AG04449 (cell line): ENCODE measurements at places on chromosomes 7 and 10.
A peak's percentile ranks its signal among the peaks of the same experiment; 100 is the strongest.

DNA sequence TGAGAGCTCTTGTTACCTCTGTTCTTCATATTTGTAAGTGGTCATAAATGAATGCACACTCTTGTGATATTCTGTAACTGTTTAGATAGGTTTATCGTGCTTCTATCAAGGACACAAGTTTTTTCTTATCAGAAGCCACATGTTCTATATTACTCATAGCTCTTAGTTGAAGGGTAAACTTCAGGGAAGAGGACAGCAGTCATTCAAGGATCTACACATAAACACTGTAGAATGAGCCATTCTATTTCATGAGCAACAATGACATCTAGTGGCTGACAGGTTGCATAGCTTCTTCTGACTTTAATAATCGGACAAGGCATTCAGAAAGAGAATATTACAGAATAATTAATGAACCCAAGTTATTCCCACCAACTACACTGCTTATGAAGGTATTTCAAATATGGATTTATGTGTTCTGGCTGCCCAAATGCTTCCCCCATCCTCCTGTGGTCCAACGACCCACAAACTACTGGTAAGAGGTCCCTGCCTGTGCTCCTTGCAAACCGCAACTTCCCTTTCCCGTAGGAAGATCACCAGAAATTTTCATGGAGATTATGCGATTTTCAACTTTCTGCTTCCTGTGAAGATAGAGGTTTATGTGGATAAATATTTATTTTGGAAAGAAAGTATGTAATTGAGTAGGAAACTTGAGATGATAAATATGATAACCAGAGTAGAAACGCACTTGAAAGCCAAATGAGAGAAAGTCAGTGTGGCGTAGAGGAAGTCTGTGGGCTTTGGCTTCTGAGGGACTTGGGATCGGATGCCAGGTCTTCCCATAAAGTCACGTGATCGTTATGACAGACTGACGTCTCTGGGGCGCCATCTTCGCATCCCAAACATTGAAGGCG is 16.8 kb upstream of the ABCB5 start:
- peak; percentile 9 for DNase-seq

DNA sequence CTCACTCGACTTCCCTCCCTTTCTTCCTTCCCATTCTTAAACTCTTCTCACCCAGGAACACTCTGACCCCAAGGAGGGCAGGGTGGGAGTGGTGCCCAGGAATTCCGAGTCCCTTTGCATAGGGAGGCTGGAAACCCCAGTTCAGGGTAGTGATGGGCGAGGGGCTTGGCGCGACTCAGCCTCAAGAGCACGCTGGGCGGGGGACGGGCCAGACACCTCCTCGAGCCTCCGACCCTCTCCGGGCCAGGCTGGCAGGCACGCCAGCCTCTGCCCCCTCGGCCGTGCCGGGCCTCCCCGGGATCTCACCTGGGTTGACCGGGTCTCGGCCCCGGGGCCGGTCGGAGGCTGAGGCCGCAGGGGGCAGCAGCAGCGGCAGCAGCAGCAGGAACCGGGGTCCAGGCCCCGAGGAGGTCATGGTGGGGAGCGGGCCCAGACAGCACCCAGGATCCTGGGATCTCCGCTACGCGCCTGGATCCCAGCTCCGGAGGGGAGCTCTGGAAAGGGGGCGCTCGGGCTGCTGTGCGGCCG is 457 bp downstream of the PLOD3 start:
- DNase-seq, result no peak

DNA sequence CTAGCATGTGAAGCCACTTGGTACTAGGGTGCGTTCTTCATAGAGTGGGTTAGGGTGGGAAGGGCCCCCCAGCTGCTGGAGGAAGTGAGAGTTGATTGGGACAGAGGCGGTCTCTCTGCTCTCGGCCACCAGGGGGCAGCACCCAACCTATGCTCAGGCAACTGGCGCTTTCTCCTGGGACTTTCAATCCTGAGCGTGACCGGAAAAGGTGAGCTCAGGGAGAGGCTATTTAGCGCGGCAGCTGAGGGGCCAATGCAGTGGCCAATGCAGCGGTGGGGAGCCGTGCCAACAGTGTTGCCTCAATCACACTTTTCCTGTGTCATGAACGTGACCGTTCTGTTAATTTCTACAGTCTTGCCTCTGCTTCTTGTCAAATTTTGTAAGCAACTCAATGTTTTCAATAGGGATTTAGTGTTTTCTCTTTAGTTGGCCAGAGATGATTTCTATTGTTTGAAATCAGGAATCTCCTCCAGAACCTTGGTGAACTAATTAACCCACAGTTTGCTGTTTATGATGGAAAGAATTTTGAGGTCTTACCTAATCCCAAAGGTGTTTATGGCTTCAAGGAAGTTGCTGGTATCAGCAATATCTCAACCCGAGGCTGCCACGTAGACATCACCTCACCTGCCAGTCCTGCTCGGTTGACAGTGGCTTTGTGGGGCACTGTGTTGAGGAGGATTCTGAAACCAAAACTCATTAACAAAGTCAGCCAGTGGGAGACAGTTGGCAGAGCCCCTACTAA is 67.9 kb upstream of the PDZD8 start:
- no peak for DNase-seq

GRCh38 chr7:94890216-94890615 is 17.2 kb upstream of the PPP1R9A start:
- no peak for DNase-seq

- DNase-seq, result no peak
Observed at GRCh38 chr7:21945454-21946221, at the start of gene CDCA7L. Gene CDCA7L, minus strand, starts transcription at chr7:21945899. Its CDS starts 95 bp downstream, at chr7:21945804.

- no peak for DNase-seq
Observed at GRCh38 chr10:24748214-24748613, 24.5 kb upstream of the ARHGAP21 start.

- no peak for DNase-seq
Observed at GRCh38 chr10:120365872-120366271, 91.2 kb upstream of the PLPP4 start.

GRCh38 chr7:95238252-95238943 is 85.9 kb downstream of the PON1 start:
- no peak for DNase-seq

- DNase-seq, result no peak
Observed at GRCh38 chr10:22389856-22390589, 44.7 kb downstream of the SPAG6 start.

- DNase-seq, result no peak
Observed at GRCh38 chr7:114269714-114270113, 144.9 kb upstream of the FOXP2 start.

GRCh38 chr10:78944723-78945312 is 123.9 kb upstream of the ZMIZ1 start:
- peak; percentile 88 for DNase-seq

GRCh38 chr7:91126762-91127161 is 137.5 kb upstream of the FZD1 start:
- no peak for DNase-seq

GRCh38 chr7:4067476-4067760 is 614.7 kb upstream of the FOXK1 start:
- DNase-seq, result no peak

DNA sequence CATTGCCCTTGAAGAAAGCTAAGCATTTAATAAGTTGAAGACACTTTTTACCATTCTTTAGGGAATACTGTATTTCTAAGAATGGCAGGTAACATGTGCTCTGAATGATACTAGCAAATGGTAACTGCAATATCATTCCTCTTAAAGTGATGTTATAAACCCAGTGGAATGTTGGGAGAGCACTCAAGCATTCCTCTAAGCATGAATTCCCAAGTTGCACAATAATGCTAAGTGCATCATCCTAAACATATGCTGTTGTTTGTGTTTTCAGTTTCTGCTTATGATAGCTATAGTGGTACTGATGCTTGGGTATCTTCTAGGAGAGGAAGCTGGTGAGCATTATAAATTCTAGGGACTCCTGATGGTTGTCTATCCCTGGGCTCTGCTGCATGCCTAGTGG is 673.9 kb downstream of the PHTF2 start:
- peak; percentile 72 for DNase-seq

GRCh38 chr7:69149804-69150782 is 448.2 kb upstream of the AUTS2 start:
- DNase-seq, result no peak

- DNase-seq, result no peak
Observed at GRCh38 chr10:88243202-88243744, 339.8 kb downstream of the RNLS start.

DNA sequence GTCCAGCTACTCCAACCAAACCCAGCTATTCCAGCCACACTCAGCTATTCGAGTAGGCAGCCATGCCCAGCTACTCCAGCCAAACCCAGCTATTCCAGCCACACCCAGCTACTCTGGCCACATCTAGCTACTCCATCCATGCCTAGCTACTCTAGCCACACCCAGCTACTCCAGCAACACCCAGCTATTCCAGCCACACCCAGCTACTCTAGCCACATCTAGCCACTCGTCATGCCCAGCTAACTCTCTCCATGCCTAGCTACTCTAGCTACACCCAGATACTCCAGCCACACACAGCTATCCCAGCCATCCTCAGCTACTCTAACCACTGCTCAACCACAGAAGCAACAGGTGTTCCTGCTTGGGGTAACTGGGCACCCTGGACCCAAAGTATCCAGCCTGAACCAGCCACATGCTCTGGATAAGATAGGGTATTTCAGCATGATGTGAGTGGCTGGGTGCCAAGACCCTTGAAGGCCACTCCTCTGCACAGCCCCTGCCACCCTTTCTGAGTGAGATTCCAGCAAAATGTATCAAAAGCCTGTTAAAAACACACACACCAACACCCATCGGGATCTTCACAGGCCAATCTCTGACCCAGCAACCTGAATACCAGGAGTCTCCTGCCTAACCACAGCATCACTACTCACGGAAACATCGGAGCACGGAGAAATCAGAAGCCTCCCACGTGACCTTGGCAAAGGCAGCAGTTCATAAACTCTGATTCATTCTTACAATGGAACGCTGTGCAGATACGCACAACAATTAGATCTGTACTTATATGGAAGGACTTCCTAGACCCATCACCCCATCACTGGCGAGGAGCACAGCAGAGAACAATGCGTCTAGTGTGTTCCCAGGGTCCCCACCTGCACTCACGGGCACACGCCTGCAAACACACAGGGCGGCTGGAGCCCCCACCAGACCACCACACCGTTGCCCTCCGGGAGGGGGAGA is 51.8 kb upstream of the DNAAF5 start:
- no peak for DNase-seq

- no peak for DNase-seq
Observed at GRCh38 chr10:70809011-70809611, 6.6 kb upstream of the SGPL1 start.

GRCh38 chr7:2523941-2524807 is 4.6 kb downstream of the LFNG start:
- no peak for DNase-seq

DNA sequence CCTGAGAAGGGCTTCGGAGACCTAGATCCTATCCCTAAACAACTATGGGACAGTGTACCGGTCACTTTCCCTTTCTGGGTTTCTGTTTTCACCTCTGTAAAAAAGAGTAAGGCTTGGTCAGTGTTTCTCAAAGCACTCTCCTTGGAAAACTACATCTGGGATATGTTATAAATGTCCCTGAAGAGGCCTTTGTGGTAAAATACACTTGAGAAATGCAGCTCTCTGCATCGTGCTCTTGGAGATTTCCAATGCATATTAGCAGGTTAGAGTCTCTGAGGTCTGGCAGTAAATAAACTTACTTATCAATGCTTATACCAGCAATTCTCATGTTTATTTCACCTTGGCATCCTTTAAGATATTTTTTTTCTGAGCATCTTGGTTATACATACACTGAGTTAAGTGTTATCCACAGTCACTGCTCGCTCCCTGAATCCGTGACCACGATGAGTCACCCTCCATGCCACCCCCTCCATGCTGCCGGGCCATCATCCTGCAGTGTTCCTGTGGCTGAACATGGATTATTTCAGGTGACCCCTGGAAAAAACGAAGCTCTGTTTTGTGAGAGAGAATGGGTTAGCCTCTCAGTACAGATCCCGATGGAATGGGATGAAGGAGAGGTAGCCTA is 3.3 kb upstream of the TBXAS1 start:
- no peak for DNase-seq

GRCh38 chr7:28739826-28740225 is 218.3 kb downstream of the TRIL start:
- DNase-seq, result no peak

DNA sequence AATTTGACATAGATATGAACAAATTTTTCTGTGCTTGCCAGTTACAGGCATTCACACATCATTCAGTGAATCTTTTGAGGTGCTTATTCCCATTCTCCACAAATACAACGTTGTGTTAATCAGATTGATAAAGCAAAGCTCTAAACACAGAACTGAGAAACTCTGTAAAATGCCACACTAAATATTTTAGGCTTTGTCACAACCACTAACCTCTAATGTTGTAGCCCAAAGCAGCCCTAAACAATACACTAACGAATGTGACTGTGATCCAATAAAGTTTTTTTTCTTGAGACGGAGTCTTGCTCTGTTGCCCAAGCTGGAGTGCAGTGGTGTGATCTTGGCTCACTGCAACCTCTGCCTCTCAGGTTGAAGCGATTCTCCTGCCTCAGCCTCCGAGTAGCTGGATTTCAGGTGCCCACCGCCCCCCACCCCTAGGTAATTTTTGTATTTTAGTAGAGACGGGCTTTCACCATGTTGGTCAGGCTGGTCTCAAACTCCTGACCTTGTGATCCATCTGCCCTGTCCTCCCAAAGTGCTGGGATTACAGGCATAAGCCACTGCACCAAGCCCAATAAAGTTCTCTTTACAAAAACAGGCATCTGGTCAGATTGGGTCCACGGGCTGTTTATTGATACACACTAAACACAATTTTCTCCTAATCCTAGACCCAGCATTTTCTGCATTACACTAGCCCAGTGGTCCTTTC is 6.9 kb downstream of the CYCS start:
- DNase-seq, result no peak

DNA sequence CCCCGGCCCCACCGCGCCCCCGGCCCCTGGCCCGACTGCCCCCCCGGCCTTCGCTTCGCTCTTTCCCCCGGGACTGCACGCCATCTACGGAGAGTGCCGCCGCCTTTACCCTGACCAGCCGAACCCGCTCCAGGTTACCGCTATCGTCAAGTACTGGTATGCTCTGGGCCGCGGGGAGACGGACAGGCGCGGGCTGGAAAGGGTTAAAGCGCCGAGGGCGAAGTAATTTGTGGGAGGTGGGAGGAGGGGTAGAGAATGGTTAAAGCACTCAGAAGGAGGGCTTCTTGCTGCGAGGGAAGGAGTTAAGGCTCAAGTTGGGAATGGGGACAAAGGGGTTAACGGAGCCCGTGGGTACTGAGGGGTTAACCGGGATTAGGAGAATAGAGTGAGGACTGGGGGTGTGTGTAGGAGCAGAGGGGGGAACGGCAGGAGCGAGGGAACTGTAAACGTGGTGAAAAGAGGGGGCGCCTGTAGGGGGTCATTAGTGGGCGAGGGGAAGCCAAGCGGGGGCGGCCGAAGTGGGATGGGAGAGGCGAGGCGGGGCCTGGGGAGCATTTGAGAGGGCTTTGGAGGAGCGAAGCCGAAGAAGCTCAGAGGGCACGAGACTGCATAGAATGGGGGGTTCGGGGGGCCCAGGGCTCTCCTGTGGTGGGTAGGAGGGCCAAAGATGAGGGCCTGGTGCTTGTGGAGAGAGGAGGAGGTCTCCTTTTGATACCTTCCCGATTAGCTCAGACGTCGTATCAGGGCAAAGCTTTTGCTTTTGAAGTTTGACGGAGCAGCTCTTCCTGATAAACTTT is 605 bp downstream of the SUFU start:
- no peak for DNase-seq
